HFFc6 (cell line): ENCODE measurements at places on chromosomes 11 and 22. TPM values are rescaled to one million over a fixed set of nuclear protein-coding genes. Genes with fewer than 3 reads are reported as not detected.

SLC22A6 gene
- not detected in 3 replicates for total RNA-seq

GPHA2 gene
- total RNA-seq: not detected in 3 replicates

TMEM191B gene
- total RNA-seq: not detected in 3 replicates

DNA sequence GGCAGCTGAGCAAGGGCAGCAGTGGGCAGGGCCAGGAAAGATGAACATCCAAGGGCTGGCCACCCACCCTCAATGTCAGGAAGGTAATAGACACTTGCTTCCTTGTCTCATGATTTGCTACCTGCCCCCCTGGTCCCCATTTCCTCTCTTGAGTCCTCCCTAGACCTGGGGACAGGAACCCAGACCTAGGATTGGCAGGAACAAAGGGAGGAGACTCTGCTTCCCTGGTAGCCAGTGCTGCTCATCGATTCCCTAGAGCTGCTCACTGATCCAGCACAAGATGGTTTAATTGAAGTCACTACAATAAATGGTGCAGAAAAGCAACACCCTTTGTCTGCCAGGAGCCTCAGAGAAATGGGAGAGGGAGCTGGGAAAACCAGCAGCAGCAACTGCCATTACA lies 67.8 kb upstream of the CHST1 start:
- H3K4me1 ChIP-seq: peaks cover 12% of the 10 kb centered on the region; the same call in 1 of the 2 replicates
- no peak overlapping the region for H3K4me3 ChIP-seq
- no peak overlapping the region for H3K27ac ChIP-seq
- H3K27me3 ChIP-seq: peaks cover 30% of the 10 kb centered on the region
- H3K36me3 ChIP-seq: no peaks in the 10 kb centered on the region
- no peak for DNase-seq

- no peak for DNase-seq
- H3K27ac ChIP-seq: peak overlapping the region; percentile 100
- peaks cover 3% of the 10 kb centered on the region for H3K27me3 ChIP-seq
- H3K36me3 ChIP-seq: peaks cover 29% of the 10 kb centered on the region
These were observed 18.9 kb downstream of the TEAD1 start for GRCh38 chr11:12693094-12693478.

GRCh38 chr11:93623179-93623578 lies 38.3 kb upstream of the CEP295 start:
- no peaks in the 10 kb centered on the region for H3K36me3 ChIP-seq
- no peaks in the 10 kb centered on the region for H3K4me1 ChIP-seq
- no peak overlapping the region for H3K27ac ChIP-seq
- H3K4me3 ChIP-seq: no peak overlapping the region
- no peak for DNase-seq

- H3K27me3 ChIP-seq: peaks cover 7% of the 10 kb centered on the region; the same call in 1 of the 2 replicates
- peaks cover 26% of the 10 kb centered on the region for H3K4me1 ChIP-seq
- H3K27ac ChIP-seq: no peak overlapping the region
- H3K36me3 ChIP-seq: no peaks in the 10 kb centered on the region
- DNase-seq: no peak
These were observed 51.1 kb upstream of the MUC15 start for GRCh38 chr11:26623076-26623659.

DNA sequence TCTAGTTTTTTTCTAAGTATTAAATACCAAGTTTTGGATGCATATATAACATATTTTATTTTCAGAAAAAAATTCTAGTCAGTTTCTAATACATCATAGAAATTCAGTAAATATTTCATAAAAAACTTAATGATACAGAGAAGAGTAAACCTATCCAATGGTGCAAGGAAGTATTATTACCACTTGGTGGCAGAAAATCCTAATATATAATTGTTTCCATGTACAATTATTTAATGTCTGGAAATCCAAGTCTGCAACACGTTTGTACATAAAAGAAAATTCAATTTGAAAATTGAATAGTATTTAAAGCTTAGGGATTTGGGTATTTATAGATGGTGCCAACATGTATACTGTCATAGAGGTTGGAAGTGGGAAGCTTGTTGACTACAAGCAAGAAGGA lies 127.0 kb downstream of the TRPC6 start:
- H3K27ac ChIP-seq: no peak overlapping the region
- H3K27me3 ChIP-seq: no peaks in the 10 kb centered on the region
- no peak overlapping the region for H3K4me3 ChIP-seq

- peaks cover 21% of the 10 kb centered on the region for H3K4me1 ChIP-seq
- H3K36me3 ChIP-seq: peaks cover 9% of the 10 kb centered on the region; the same call in 1 of the 2 replicates
- H3K4me3 ChIP-seq: no peak overlapping the region
- peaks cover 6% of the 10 kb centered on the region; the same call in 1 of the 2 replicates for H3K27me3 ChIP-seq
- no peak overlapping the region for H3K27ac ChIP-seq
- peak; percentile 32 for DNase-seq
These were observed 73.7 kb downstream of the SCN3B start for GRCh38 chr11:123580557-123581275.

DNA sequence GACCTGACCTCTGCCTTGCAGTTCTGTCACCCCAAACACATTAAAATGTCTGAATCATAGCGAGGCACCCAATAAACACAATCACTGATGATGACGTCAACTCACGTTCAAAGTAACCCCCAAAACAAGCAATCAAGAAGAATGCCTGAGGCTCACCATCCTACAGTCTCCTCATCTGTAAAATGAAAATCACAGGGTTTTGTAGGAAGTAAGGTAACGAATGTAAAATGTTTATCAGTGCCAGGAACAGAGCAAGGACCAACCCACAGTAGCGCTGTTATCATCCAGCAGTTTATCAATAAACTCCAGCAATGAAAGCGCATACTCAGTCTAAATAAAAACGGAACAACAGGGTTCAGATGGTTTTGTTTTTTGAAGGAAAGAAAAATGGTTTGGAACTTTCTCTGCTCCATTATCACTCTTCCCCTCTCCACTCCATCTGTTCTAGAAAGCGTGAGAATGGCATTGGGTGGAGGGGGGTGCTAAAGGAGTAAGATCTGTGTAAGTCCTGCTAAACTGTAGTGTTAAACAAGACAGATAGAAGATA lies 110.5 kb downstream of the MICAL3 start:
- peak overlapping the region; percentile 48 for H3K4me3 ChIP-seq
- H3K27me3 ChIP-seq: no peaks in the 10 kb centered on the region
- peak; percentile 60 for DNase-seq
- H3K4me1 ChIP-seq: peaks cover 52% of the 10 kb centered on the region
- H3K36me3 ChIP-seq: no peaks in the 10 kb centered on the region

- H3K4me1 ChIP-seq: peaks cover 24% of the 10 kb centered on the region
- H3K4me3 ChIP-seq: no peak overlapping the region
- DNase-seq: no peak
- peaks cover 31% of the 10 kb centered on the region; the same call in 1 of the 2 replicates for H3K36me3 ChIP-seq
These were observed 2.0 kb upstream of the TESMIN start for GRCh38 chr11:68753300-68753699.

- H3K4me1 ChIP-seq: peaks cover 14% of the 10 kb centered on the region
- H3K27ac ChIP-seq: no peak overlapping the region
- no peaks in the 10 kb centered on the region for H3K36me3 ChIP-seq
- no peak for DNase-seq
- peaks cover 18% of the 10 kb centered on the region for H3K27me3 ChIP-seq
These were observed 7.3 kb upstream of the TP53I11 start for GRCh38 chr11:44957776-44958564.

DNA sequence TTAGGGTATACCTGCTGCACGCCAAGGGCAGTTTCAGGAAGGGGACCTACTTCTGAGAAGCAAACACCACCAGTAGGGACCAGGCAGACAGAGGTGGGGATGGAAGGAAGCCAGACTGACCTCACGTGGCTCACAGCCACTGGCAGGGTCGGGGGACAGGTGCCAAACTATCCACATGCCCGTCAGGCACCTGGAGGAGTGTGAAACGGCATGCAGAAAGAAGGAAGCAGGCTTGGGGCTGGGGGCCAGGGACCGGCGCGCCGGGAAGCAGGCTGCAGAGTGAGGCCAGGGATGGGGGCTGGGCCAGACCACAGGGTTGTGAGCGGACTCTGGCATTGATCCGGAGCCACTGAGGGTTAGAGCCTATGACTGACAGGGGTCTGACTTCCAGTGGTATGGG lies 47.5 kb downstream of the CDKN1C start:
- no peak overlapping the region for H3K27ac ChIP-seq
- no peak for DNase-seq
- no peak overlapping the region for H3K4me3 ChIP-seq
- peaks cover 27% of the 10 kb centered on the region for H3K27me3 ChIP-seq
- H3K4me1 ChIP-seq: no peaks in the 10 kb centered on the region

DNA sequence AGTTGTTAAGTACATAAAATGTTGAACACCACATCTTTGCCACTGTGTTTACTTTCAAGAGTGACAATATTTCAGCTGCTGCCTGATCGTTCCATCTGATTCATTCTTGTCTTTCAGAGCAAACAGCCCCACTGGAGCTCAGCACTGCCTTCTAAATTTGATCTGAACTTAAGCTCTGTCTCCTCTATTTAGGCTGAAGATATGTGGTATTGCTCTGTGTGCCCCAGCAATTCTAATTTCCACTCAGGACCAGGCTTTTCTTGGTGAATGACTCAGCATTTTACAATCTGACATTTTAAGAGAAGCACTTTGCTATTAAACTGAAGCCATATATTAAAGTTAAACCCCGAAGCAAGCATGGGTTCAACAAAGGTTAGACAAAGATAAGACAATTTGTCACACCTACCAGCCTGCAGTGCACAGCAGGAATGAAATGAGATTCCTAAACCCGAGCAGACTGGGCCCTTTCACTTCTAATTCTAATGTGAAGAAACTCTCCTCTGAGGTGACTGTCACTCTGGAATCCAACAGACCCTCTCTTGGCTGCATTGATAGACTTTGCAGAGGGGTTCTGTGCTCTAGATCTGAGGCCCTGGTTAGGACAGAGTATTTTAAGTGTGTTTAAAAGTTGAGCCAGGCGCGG lies 41.7 kb upstream of the PLET1 start:
- H3K36me3 ChIP-seq: no peaks in the 10 kb centered on the region
- peaks cover 32% of the 10 kb centered on the region for H3K4me1 ChIP-seq
- peak overlapping the region; percentile 58 for H3K4me3 ChIP-seq
- peak overlapping the region; percentile 85 for H3K27ac ChIP-seq

DNA sequence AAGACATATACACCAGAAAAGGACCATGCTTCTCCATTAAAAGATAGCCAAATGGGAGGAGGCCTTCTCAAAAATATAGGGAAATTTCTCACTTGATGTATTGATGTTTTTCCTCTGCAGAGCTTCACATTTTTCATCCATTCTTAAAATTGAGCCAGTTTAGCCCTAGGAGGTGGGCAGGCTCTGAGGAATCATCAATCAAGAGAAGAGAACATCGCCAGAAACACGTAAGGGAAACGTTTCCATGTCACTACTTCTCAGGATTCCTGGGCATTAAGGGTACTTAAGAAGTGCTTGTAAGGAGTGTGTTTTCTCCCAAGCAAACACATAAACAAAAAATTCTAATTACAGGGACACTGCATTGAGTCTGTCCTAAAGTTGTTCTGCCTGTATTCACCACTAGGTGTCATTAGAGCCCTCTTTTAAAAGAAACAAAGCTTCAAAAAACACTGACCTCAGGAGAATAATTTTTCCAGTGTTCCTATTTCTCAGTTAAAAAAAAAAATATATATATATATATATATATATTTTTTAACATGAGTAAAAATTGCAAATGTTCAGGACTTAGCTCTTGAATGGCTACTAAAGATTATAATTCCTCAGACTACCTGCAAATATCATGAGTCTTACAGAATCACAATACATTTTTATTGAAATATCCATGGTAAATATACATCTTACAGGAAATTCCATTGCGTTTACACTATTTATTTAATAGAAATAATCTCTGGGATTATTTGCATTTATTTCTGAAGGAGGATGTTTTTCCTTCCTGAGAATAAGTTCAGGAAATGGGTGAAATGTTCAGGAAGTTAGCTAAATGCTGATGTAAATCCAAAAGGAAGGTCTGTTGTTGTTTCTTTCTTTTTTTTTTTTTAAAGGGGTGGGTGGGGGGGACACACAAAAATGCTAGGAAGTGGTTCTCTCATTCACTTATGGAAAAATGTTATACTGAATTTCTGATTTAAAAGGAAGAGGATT lies 16.0 kb downstream of the FZD4 start:
- peak; percentile 60 for DNase-seq
- H3K4me3 ChIP-seq: peak overlapping the region; percentile 77; the same call in 1 of the 2 replicates
- H3K4me1 ChIP-seq: peaks cover 64% of the 10 kb centered on the region
- H3K36me3 ChIP-seq: 0 out of 2 replicates have a peak, but pooled peaks cover 4% of the 10 kb centered on the region
- peak overlapping the region; percentile 84; the same call in 1 of the 2 replicates for H3K27ac ChIP-seq

- peaks cover 67% of the 10 kb centered on the region for H3K36me3 ChIP-seq
- H3K4me1 ChIP-seq: peaks cover 57% of the 10 kb centered on the region
These were observed 43.9 kb upstream of the GRIK4 start for GRCh38 chr11:120467627-120468026.

GRCh38 chr11:29211202-29211601 lies 805.6 kb downstream of the KCNA4 start:
- H3K27me3 ChIP-seq: no peaks in the 10 kb centered on the region
- peaks cover 41% of the 10 kb centered on the region for H3K4me1 ChIP-seq

DNA sequence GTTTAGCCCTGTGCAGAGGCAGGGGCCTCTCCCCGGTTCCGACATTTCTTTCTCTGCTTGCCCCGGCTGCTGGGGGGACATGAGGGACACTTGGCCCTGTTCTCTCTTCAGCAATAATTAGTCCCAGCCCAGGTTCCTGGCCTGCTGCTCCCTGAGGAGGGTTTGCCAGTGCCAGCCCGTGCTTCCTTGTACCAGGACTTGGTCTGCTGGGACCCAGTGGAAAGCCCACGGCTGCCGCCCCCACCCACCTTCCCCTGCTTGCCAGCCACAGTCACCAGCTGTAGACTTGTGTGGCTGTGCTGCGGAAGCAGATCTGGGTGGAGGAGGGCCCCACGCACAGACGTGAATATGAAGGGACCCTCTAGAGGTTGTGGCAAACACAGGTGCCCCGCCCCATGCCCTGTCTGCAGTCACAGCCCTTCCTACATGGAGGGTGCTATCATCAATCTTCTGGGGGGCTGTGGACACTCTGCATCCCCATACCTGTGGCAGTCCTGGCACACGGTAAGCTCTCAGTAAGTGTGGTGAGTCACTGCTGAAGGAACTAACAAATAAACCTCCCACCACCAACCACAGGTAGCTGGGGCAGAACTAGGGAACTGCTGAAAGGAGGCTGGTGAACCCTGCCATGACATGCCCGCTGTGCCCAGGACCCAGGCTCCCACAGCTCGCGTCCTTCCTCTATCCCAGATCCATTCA lies 949 bp downstream of the TP53AIP1 start:
- H3K27me3 ChIP-seq: peaks cover 50% of the 10 kb centered on the region
- DNase-seq: no peak
- no peak overlapping the region for H3K4me3 ChIP-seq
- no peaks in the 10 kb centered on the region for H3K4me1 ChIP-seq
- H3K27ac ChIP-seq: no peak overlapping the region

DNA sequence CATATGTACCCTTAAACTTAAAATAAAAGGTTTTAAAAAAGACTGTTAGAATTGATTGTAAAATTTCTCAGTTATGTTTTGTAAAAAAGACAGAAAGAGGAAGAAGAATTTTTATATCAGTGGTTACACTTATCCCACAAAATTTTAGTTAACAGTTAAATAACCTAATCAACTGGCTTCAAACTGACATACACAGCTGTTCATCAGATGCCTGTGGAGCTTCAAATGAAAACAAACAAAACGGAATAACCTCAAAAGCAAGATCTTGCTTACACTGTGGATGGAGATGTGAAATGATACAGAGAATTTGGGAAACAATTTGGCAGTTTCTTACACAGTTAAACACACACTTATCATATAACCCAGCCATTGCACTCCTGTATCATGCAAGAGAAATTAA lies 521.0 kb downstream of the ETS1 start:
- H3K36me3 ChIP-seq: no peaks in the 10 kb centered on the region
- H3K4me1 ChIP-seq: no peaks in the 10 kb centered on the region
- no peak for DNase-seq
- H3K27me3 ChIP-seq: no peaks in the 10 kb centered on the region; the same call in 1 of the 2 replicates
- H3K4me3 ChIP-seq: no peak overlapping the region
